Glutamatergic neuron (in vitro differentiated cells): ENCODE measurements at places on chromosomes 1 and 21. TPM values are rescaled to one million over a fixed set of nuclear protein-coding genes. Genes with fewer than 3 reads are reported as not detected.

Gene SYPL2
- 0.42 TPM for total RNA-seq

Gene AZIN2
- 7.0 TPM for total RNA-seq

Gene PADI2
- total RNA-seq, result 0.74 TPM

Gene RPF1
- total RNA-seq, result 27.6 TPM

Gene OLIG1
- 14.2 TPM for total RNA-seq

Gene WNT3A
- total RNA-seq, result not detected

Gene TMOD4
- total RNA-seq, result 0.76 TPM

Gene KCNJ15
- not detected for total RNA-seq

Gene CCDC190
- total RNA-seq, result not detected

Gene ZNF691
- total RNA-seq, result 9.5 TPM

Gene CAMK1G
- total RNA-seq, result 2.0 TPM

Gene VWA5B1
- 0.10 TPM for total RNA-seq

Gene PGLYRP4
- total RNA-seq, result not detected

Gene KIF21B
- 51.1 TPM for total RNA-seq

Gene USH2A
- total RNA-seq, result not detected

Gene CNTN2
- total RNA-seq, result 208 TPM

Gene LORICRIN
- not detected for total RNA-seq

Gene PCP4
- total RNA-seq, result 1.9 TPM

Gene RNF186
- not detected for total RNA-seq

Gene ORC1
- total RNA-seq, result 3.4 TPM

Gene TRNAU1AP
- total RNA-seq, result 39.8 TPM

Gene BEND5
- total RNA-seq, result 34.8 TPM

Gene CLIC6
- total RNA-seq, result 0.17 TPM

Gene LAMC2
- 2.8 TPM for total RNA-seq

Gene GRIK3
- 60.1 TPM for total RNA-seq

Gene UBASH3A
- total RNA-seq, result not detected

Gene TRABD2B
- 0.64 TPM for total RNA-seq

Gene MATN1
- 0.22 TPM for total RNA-seq

Gene LCE3D
- total RNA-seq, result not detected

Gene EPHA10
- total RNA-seq, result 4.8 TPM

Gene RAP1GAP
- 4.8 TPM for total RNA-seq

Gene NR1I3
- not detected for total RNA-seq

Gene FCMR
- not detected for total RNA-seq

Gene MAP3K21
- total RNA-seq, result 0.25 TPM

Gene ITLN1
- total RNA-seq, result not detected

Gene PANK4
- 58.5 TPM for total RNA-seq

Gene AIRE
- total RNA-seq, result not detected

Gene DENND2D
- total RNA-seq, result not detected

Gene OR10Z1
- total RNA-seq, result not detected

Gene HAPLN2
- 0.71 TPM for total RNA-seq

Gene SLAMF7
- not detected for total RNA-seq

Gene DCDC2B
- not detected for total RNA-seq

Gene AVPR1B
- not detected for total RNA-seq

Gene S100A1
- total RNA-seq, result 35.4 TPM

Gene REN
- not detected for total RNA-seq

Gene CRYBG2
- total RNA-seq, result 2.2 TPM

Gene COL11A1
- 0.76 TPM for total RNA-seq

Gene HCRTR1
- total RNA-seq, result not detected

Gene TMEM52
- total RNA-seq, result 5.4 TPM

Gene ACTA1
- 1.9 TPM for total RNA-seq
